GM10248 (cell line): ENCODE measurements at places on chromosomes 6 and 20.

DNA sequence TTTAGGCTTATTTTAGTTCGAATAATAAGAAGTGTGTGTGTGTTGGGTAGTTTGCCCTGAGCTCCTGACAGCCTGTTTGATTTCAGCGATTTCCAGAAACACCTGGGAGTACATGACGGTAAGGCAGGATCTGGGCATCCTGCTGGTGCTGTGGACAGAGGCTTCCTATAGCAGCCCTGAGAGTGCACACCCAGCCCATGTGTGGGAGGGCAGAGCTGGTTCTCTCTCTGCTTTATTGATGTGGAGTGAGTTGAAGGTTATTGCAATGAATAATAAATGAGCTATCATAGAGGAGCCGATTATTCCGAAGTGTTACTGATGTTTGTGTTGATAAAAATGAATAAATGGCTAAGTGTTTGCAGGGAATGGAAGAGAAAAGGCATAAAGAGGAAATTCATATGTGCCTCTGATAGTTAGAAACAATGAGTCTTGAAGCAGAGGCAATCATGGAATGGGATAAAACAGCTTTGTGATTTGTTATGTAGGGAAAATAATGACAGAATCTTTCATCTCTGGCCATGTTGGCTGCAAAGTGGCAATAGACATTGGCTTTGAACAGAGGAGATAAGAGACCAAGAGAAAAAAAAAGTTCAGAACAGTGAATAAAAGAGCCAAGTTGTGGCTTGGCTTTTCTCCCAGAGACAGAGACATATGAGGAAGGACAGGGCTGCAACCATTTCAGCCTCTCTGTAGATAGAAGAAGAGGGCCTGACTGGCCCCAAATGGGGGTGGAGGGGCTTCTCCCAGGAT is 166.2 kb upstream of the CHD6 start:
- no peak for DNase-seq

DNA sequence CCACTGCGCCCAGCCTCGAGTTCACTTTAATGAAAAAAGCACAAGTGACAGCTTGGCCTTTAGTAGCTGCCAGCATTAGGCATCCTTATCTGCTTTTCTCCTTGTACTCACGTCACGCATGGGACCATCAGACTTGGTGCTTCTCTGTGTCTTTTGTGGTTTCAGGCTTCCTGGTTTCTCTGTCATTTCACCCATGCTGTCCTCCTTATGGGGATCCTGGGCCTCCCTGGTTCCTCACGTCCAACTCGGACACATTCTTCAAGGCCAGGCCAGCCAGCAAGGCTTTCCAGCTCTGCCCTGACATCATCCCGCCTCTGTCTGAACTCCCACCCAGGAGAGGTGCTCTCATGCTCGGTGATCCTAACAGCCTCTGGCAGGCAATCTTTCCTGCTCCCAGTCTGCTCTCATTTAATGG is 83.2 kb downstream of the TIAM2 start:
- DNase-seq, result no peak

DNA sequence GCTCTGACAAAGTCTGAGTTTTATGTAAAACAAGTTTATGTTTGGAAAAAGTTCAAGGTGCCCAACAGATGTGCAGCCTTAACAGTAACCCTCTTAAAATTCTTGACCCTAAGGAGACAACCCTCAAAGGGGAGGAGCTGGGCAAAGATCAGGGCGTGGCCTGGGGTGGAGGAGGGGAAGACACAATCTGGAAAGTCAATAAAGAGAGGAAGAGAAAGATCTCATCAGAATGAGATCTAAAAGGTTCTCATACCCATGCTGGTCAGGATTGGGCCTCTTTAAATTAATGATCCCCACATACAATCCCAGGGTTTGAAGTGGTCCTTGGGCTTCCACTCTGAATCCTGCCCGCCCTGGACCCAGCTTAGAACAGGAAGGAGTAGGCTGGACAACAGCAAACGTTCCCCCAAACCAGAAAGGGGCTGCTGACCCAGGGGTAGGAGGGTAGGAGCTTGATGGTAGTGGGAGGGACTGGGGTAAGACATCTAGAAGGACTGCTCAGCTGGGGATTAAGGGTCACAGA is 33.0 kb downstream of the FOXP4 start:
- DNase-seq, result no peak

DNA sequence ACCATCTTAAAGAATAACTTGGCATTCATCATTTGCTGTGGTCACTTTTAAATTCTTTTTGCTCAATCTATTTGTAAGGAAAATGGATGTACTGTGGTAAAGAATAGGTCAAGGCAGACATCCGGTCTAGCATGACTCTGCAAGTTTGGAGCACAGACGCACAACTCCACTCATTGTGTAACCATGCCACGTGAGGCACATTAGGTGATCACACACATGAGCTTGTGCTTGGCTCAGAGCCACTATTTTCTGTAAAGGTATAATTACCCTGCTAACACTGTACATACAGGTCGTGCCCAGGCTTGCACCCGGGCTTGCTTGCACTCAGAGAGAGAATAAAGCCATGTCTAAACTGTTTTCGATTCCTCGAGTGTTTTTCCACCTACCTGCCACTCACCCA is 1289.1 kb upstream of the ADGRB3 start:
- DNase-seq, result no peak

DNA sequence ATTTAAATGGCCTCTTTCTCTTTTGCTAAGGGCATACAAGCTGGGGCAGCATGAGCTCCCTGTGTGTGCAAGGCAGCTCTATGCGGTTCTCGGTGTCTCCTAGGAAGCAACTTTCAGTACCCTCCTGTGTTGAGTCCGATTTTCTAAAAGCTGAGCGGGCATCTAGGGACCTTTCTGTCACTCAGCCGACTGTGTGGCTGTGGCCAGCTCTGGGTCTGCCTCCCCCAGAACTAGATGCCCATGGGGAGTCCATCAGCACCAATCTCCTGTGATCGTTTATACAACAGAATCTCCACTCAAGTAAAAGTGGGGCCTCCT is 7.5 kb downstream of the NELFCD start:
- DNase-seq, result no peak

DNA sequence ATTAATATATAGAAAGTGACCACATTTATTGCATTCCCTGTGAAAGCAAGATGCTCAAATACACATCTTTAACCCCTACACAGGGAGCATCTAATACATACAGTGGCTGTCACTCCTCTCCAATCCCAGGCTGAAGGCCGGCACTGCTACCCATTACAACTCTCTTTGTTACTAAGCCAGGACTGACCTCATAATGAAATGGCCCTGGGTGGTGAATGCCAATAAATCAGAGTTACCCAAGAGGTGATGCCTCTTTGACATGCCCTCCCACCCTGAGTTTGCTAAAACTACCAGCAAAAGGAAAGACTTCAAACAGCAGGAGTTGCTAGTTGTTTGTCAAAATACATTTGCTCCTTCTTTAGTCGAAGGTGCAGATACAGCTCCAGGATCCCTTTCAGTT is 214.2 kb downstream of the FOXA2 start:
- DNase-seq, result no peak

DNA sequence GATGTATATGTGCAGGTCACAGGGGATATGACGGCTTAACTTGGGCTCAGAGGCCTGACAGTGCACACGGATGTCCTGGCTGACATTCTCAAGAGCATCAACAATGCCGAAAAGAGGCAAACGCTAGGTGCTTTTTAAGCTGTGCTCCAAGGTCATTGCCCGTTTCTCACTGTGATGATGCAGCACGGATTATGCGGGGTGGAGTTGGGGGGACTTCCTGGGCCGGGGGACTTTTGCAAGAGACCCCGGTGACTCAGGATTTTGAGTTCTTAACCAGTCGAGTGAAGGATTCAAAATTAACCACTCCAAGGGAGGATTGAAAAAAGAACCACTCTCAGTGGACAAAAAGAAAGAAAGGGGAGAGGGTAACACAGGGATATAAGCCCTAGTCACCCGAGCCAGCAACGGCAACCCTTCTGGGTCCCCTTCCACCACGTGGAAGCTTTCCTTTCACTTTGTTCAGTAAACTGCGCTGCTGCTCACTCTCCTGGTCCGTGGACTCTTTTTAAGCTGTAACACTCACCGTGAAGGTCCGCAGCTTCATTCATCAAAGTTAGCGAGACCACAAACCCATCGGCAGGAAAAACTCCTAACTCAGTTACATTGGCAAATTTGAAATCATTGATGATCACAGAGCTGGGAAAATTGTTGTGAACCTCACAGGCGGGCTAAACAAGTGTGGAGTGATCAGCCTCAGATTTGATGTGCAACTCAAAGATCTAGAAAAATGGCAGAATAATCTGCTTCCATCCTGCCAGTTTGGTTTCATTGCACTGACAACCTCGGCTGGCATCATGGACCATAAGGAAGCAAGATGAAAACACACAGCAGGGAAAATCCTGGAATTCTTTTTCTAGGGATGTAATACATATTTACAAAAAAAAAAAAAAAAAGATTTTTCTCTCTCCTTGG is 199.3 kb downstream of the ARID1B start:
- DNase-seq, result no peak

DNA sequence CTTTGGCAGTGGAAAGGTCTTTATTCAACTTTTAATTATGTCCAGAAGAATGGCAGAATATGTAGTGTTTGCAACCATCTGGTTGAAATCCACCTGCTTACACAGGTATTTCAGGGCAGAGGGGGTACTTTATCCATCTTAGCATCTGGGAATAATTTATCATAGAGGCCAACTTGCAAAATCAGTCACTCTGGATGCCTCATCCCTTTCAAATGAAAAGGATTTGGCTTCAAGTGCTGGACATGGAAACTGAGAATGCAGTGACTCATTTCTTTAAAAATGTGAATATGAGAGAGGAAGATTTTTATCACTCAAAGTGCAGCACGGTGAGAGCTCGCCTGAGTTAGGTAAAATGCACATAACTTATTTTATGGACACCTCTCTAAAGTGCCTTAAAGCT is 758.3 kb downstream of the KIF16B start:
- no peak for DNase-seq
